ENCODE measurements at places on chromosomes 3 and 15.

DNA sequence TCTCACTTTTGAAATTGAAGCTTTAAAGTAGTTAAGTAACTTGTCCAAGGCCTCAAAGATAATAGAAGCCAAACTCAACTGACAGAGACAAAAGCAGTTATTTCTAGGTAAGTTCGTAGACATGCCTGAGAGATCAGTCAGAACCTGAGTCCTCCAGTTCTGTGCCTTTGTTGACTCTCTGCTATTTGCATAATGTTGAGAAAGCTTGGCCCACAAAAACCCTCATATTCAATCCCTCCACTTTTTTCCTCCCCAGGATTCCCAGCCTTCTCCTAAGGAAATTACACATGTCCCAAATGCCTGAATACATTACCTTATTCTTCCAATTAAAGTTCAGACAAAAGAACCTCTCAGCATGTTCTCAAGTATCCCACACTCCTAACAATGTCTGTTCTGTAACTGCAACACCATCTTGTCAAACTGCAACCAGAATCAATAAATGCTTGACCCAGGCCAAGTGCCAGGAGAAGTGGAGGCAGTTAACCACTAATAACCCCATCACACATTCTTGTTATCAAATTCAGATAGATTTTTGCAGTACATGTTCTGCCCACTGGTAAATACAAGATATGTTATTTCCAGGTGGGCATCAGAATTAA, 217.8 kb downstream of the LRRC3B start:
- DNase-seq = no peak

DNA sequence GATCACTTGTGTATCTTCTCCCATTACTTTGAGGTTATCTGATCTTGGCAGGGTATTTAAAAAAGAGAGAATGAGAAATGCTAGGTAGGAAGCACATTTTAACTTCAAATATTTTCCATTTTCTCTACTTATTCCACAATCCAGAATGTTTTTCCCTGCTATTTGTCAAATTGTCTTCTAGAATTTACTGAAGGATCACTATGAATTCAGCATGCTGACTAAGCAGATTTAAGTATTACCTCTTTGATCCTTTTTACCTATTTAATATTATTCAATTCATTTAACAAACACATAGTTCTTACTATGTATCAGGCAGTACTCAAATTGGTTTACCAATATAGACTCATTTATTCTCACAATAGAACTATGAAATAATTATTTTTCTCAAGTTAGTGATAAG, 463.4 kb upstream of the ARL6 start:
- no peak for DNase-seq

DNA sequence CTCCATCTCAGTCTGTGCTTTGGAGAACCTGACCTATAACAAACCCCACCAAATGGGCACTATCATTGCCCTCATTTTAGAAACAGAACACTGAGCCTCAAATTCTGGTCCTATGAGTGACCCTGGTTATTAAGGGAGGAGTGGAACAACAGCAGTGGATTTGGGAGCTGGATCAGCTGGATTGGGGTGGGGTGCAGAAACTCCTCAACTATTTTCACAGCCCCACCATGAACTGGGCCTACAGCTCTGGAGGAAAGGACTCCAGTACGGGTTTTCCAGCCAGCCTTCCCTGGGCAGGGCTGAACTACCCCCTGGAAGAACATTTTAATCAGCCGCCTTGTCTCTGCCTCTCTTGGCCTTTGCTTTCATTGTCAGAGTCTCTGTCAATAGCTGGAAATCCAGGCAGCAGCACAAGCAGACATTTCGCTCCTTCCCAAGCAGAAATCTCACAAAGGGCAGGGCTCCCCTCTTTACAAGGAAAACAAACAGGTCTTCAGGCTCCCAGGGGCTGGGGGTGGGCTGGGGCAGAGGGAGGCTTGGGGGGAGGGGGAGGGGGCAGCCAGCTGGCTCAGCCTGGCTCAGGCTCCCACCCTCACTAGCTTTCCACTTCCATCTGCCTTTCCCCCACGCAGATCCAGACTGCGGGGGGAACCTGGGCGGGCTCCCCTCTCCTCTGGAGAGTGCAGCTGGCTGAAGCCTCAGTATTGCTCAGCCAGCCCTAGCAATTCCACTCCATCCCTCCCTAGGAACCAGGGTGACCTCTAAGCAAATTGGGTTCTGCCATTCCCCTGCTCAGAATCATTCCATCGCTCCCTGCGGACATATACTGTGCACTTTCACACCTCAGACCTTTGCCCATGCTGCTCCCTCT, 13.7 kb upstream of the TLE3 start:
- peak; percentile 78 for DNase-seq

- DNase-seq = no peak
Observed at GRCh38 chr3:107596639-107597038, 73.9 kb downstream of the BBX start.

- DNase-seq = no peak
Observed at GRCh38 chr3:30317561-30317960, 288.8 kb upstream of the TGFBR2 start.

DNA sequence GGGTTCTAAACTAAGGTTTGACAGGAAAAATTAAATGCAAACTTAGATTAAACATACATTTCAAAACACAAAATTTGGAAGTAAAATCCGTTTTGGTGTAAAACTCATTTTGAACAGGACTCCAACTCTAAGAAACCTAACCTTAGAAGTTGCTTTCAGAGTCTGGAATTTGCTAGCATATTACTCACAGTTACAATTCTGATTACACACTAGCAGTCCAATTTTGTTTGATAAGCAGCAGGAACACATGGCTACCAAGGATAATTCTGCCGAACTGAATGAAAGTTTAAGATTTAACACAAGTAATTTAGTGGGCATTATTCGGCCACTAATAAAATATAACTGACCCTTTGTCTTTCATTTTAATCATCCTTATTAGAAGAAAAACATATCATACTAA, 49.6 kb downstream of the FRMD5 start:
- no peak for DNase-seq

GRCh38 chr3:153783106-153783505, 338.1 kb upstream of the ARHGEF26 start:
- DNase-seq = no peak

DNA sequence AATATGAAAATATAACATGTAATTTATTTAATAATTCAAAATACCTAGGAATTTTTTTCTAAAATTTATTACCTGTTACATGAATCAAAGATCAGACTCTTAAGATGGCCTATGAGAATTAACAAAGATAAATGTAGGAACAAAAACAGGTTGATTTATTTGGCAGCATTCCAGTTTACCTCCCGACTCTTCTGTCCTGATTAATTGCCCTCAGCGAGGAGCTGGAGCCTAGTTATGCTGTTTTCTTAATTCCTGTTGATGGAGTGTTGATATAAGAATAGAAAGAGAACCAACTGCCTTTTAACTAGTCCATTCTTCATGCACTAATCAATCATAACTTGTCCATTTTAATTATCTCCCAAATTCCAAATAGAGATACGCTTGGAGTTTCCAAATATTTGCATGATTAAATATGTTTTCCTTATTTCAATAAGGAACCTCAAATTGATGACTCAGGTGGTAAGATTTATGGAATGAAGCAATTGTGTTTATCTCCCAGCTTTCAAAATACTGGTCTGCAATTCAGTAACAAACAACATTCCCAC, 10.6 kb upstream of the CPB1 start:
- no peak for DNase-seq

DNA sequence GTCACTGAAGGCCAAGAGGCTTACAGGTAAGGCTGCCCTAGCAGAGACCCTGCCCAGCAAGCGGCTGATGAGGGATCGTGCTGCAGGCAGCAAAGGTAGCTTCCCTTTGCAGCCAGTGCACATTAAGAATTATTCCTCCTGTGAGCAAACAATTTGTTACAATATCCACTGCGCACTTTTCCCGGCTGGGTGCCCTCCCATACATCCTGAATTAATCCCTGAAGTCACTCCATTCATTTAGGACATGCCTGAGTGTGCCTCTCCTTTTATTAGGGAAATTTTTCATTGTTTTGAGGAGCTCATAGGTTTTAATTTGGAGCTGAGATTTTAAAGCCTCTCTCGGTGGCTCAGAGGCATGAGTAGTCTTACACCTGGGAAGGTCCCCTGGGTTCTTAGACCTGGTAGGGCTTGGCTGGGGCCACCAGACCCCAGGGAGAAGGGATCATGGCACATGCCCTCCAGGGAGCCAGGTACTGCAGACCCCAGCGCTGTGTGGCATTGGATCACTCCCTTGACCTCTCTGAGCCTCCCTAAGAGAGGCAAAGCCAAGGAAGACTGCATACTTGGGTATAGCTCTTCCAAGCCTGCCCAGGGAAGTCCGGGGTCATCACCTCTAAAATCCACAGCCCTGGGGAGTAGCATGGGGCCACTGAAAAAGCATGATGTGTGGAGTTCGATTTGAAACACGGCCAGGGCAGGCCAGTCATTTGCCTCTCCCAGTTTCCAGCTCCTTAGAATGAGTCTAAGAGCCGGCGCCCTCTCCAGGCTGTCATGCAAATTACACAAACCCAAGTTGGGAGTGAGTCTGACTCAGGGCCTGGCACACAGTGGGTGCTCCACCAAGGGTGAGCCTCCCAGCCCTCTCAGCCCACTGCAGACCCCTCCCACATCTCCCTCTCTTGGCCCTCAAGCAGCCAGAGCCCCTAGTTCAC, 151.9 kb upstream of the LINGO1 start:
- no peak for DNase-seq

- DNase-seq = no peak
Observed at GRCh38 chr3:122890077-122890719, 95.3 kb downstream of the SLC49A4 start.

- DNase-seq = no peak
Observed at GRCh38 chr15:85710340-85710842, 84.3 kb downstream of the KLHL25 start.

- no peak for DNase-seq
Observed at GRCh38 chr3:177751770-177752169, 554.5 kb upstream of the TBL1XR1 start.

- no peak for DNase-seq
Observed at GRCh38 chr15:91553196-91553854, 300.2 kb upstream of the SLCO3A1 start.

DNA sequence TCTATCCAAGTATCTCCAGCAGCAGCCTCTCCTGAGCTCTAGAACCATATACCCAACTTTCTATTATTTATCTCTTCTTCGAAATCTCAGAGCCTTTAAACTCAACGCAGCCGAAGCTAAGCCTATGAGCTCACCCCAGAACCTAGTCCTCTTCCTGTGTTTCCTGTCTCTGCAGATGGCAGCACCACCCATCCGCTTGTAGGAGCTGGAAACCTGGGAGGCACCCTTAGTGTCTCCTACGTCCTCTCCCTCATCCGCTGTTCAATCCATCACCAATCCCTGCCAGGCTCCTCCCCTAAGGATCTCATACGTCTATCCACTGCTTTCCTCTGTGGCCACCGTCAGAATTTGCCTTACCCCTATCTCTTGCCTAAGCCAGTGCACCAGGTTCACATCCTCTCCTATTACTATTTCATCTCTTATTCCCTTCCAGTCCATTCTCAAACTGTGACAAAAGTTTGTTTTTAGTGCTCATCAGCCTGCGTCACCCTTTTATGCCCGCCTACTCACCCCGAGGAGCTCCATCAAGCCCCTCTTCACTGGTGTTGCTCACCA, 9.6 kb downstream of the VGLL4 start:
- no peak for DNase-seq

Data from substantia nigra (tissue), 51 donors.